Stimulated activated CD4-positive, alpha-beta T cell treated with anti-CD3 and anti-CD28 coated beads, Interleukin-2, amount 100 ng/mL, for 24 hours (primary cell): ENCODE measurements at places on chromosomes 13 and 19.
A peak's percentile ranks its signal among the peaks of the same experiment; 100 is the strongest.

GRCh38 chr13:86933676-86934075, 737.5 kb upstream of the SLITRK5 start:
- DNase-seq, result no peak

- no peak for DNase-seq
These were observed 1.1 kb upstream of the NR2F6 start for GRCh38 chr19:17246681-17247425.

DNA sequence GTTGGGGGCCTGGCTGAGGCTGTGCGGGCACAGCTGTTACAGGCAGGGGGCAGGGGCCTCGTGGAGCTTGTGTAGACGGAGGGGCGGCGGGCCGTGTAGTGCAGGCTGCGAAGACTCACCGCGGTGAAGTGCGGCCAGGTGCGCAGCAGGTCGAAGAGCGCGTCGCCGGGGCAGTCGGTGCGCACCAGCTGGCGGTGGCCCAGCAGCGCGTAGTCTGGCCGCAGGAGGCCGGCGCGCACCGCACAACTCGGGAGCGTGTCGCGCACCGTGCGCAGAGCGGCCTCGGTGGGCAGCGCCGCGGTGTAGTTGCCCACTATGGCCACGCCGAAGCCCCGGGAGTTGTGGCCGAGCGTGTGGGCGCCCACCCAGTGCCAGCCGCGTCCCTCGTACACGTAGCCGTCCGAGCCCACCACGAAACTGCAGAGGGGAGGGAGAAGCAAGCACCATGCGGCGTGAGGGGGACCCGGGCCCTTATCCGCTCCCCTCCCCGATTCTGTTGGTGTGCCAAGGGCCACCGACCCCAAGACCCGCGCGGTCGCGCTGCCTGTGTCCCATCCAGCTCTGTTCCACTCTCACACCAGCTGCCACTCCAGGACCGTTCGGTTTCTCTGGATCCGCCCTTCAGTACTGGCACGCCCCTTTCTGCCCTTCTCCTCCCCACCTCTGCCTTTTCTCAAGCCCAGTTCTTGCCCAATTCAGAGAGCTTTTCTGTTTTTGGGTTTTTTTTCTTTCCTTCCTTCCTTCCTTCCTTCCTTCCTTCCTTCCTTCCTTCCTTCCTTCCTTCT, 5.4 kb upstream of the RASAL3 start:
- DNase-seq, result peak; percentile 46

DNA sequence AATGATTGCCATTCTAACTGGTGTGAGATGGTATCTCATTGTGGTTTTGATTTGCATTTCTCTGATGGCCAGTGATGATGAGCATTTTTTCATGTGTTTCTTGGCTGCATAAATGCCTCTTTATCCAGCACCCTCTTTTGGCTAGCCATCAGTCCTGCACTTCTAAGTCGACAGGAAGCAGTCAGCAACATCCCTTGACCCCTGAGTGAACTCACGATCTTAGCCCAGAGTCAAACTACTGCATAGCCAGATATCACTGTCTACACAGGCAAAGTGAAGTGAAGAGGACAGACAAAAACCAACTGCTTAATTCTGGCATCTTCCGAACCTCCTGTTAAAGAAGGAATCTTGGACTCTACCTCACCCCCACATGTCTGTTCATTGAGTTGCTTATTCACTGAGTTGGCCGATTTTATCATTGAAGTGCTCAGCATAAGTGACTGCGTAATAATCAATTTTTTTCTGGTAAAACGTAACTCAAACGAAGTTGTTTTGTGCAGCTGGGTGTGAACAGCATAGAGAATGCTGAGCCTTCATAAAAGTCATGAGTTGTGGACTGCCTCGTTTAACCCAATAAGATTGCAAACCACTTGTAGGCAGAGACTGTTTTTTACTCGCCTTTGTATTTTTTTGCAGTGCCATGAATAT, 304.2 kb downstream of the COG6 start:
- DNase-seq, result no peak

GRCh38 chr13:39540929-39541605, 61.9 kb downstream of the LHFPL6 start:
- DNase-seq, result no peak

DNA sequence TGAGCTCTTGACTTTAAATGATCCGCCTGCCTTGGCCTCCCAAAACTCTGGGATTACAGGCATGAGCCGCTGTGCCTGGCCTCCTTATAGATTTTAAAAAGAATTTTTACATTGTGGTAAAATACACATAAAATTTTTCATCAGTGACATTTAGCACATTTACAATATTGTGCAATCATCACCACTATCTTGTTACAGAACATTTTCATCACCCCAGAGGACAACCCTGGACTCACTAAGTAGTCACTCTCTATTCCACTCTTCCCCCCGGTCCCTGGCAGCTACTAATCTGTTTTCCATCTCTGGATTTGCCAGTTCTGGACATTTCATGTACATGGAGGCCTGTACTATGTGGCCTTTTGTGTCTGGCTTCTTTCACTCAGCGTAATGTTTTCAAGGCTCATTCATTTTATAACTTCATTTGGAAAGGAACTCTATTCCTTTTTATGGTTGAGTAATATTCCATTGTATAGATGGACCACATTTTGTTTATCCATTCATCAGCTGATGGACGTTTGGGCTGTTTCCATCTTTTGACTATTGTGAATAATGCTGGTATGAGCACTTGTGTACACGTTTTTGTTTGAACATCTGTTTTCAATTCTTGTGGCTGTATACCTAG, 19.9 kb downstream of the MEGF8 start:
- DNase-seq, result no peak

- DNase-seq, result no peak
These were observed 3.7 kb downstream of the TEX29 start for GRCh38 chr13:111323950-111324651.

- DNase-seq, result no peak
These were observed 4.7 kb downstream of the ZNF536 start for GRCh38 chr19:30376826-30377425.

DNA sequence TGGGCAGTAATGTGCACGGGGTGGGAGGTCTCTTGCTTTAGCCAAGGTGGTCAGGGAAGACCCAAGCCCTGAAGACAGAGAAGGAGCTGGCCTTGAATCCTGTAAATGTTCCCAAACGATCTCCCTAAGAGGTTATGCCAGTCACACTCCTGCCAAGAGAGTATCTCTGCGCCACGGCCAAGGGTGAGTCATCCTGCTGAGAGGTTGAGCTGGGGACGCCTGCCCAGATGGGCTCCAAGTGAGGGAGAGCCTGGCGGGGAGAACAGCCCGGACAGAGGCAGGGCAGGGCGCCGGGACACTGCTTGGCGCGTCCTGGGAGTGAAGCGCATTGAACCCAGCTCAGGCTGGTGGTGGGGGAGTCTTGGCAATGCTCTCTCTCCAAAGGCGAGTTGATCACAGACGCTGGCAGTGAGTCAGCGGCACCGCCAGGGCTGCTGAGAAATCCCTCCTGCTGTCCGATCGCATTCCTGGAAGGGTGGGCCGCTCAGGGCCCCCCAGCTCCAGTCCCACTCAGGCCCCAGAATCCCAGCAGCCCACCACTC, 16.4 kb downstream of the SULT2B1 start:
- DNase-seq, result no peak

DNA sequence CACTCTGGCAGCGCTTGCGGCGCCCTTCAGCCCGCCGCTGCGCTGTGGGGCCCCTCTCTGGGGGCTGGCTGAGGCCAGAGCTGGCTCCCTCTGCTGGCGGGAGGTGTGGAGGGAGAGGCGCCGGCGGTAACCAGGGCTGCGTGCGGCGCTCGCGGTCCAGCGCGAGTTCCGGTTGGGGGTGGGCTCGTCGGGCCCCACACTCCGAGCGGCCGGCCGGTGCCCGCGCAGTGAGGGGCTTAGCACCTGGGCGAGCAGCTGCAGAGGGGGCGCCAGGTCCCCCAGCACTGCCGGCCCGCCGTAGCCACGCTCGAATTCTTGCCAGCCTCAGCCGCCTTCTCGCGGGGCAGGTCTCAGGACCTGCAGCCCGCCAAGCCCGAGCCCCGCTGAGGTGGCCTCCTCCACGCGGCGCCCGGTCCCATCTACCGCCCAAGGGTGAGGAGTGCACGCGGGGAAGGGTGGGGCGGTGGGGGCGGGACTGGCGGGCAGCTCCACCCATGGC, 879.0 kb upstream of the SLITRK5 start:
- no peak for DNase-seq

GRCh38 chr13:44174769-44175425, 198.7 kb upstream of the SERP2 start:
- DNase-seq, result no peak

GRCh38 chr19:3950871-3951861, 18.3 kb downstream of the NMRK2 start:
- no peak for DNase-seq

DNA sequence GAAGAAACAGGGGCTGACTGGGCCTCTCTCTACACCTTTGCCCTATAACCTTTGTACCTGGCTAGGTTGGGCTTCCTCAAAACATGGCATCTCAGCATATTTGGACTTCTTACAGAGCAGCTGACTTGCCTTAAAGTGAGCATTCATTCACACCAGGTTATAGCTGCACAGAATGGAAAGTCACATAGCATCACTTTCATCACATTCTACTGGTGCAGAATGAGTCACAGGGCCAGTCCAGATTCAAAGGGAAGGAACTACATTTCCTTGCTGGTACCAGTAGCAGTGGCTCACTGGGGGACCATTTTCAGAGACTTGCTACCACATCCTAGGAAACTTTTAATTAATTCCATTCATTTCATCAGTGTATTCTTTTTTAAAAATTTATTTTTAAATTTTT, 20.3 kb upstream of the TPTE2 start:
- no peak for DNase-seq

DNA sequence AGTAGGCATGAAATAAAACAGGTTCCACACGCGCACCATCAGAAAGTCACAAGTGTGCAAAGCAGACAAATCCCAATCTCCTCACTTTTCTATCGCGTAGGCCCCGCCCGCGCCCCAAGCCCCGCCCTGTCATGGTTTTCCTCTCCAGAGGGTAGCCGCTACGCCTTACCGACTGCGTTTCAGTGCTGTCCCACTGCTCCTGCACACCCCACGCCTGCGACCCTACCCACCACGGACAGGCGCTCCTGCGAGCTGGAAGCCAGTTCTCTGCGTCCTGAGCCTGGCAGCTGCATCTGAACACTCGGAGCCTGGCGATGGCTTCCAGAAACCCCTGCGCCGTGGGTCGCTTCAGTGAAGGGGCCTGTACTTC, 379 bp upstream of the ZNF470 start:
- DNase-seq, result peak; percentile 64

DNA sequence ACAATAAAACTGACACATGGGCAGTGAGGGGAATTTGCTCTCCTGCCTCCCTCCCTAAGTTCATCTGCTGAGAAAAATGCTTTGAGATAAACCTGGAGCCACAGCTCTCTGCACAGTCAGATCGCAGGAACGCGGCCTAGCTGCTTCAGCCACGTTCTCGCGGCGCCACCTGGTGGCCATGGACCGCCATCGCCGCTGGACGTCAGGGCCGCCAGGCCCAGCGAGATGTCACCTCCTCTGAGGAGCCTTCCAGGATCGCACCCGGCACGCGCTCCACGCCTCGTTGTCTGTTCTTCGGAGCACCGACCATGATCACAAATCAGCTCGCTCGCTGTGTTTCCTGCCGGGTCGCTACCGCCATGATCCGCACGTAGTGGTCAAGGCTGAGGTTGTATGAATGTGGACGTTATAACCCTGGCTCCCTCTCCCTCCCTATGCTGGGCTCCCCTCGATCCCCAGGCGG, 20.6 kb upstream of the USP29 start:
- peak; percentile 76 for DNase-seq

DNA sequence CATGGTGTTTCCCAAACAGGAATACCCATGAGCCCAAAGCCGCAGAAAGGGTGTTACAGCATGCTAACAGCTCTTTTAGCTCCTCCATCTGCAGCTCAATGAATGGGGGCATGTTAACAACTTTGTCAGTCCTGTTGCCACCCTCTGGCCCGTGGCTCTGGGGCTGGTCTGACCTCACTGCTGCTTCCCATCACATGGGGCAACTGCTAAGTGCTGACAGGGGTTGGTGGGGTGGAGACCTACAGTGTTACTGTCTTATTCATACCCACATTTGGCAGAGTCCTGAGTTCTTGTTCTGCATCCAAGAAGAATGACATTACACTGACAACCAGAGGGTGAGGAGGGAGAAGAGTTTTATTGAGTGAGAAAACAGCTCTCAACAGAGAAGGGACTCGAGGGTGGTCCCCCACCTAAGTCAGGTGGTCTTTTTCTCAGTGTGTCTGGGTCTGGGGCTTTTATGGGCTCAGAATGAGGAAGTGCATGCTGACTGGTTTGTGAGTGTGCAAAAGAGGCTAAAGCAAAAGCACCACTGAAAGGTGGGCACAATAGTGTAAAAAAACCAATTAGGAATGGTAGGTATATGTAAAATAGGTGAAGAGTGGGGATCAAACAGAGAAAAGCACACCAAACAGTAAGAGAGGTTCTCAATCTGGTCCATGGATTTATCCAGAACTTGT, 1952.0 kb upstream of the PCDH20 start:
- no peak for DNase-seq

DNA sequence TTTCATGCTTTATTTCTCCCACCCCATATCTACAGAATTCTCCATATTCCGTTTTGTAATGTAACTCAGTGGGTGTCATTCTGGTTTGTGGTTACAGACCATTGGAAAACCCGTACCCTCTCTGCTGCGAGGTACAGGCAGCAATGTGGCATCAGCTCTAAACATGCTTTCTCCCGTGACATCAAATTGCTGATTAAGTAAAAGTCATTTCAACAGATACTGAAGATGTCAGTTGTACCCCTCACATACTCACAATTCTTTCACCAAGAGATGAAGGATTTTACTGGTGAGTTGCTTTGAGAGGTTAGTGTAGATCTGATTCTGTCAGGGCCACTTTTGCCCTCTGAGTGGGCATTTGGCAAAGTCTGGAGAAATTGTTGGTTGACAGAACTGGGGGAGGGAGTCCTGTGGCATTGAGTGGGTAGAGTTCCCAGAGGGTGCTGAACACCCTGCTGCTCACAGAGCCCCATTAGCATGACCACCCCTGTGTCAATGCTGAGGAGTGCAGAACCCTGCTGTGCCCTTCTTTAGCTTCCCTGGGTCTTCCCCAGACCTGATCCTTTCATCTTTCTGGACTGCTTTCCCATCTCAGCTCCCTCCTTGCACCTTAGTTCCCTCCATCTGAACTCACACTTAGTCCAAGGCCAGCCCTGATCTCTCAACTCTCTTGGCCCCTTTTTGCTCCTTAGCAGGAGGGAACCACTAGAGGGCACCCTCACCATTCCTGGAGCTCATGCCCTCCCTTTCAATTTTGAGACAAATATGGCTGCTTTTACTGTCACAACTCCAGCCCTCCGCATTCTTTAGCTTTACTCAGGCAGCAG, 39.9 kb upstream of the CEACAM8 start:
- DNase-seq, result peak; percentile 57

GRCh38 chr13:99442273-99442895, 58.9 kb upstream of the TM9SF2 start:
- DNase-seq, result peak; percentile 43
